ENCODE measurements at places on chromosomes 6 and 20.

GRCh38 chr6:142013287-142013686 is 119.4 kb upstream of the GJE1 start:
- DNase-seq: no peak

DNA sequence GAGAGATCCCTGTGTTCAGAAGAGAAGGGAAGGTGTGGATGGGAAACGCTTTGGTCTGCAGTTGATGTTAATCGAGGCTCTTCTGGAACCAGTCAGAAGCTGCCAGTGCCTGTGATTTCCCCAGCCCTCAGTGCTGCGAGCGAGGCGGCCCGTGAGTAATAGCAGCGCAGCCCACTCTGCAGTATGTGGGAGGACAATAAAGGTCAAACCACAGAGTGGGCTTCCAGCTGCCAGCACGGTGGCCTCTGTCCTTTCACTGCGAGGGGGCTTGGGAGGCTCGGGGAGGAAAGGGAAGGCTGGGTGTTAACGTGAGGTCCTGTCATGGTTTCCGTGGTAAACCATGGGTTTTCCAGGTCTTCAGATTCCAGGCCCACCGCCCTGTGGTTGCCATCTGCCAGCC is 32.3 kb upstream of the TAGAP start:
- no peak for DNase-seq

GRCh38 chr6:147057188-147057587 is 147.0 kb upstream of the STXBP5 start:
- no peak for DNase-seq

- no peak for DNase-seq
These were observed 363.9 kb downstream of the KIF16B start for GRCh38 chr20:16209357-16209756.

GRCh38 chr6:95228636-95229035 is 348.7 kb upstream of the MANEA start:
- no peak for DNase-seq

DNA sequence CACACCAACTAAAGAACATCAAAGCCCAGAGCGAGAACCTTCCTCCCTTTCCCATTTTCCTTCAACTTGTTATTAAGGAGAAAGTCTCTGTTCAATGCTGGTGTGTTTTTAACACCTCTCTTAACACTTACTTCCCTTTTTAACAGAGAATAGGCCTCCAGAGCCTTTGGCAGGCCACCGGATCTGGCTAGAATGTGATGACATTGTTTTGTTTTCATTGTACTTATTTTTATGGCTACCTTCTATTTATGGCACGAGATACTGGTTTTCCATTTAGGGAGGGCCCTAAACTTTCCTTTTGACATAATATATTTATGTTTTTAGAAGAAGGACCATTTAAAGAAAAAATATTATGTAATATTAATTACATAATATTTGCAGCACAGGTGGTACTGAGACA is 21.6 kb downstream of the TCF15 start:
- DNase-seq: no peak

GRCh38 chr6:102023977-102024657 is 630.6 kb downstream of the GRIK2 start:
- DNase-seq: no peak

DNA sequence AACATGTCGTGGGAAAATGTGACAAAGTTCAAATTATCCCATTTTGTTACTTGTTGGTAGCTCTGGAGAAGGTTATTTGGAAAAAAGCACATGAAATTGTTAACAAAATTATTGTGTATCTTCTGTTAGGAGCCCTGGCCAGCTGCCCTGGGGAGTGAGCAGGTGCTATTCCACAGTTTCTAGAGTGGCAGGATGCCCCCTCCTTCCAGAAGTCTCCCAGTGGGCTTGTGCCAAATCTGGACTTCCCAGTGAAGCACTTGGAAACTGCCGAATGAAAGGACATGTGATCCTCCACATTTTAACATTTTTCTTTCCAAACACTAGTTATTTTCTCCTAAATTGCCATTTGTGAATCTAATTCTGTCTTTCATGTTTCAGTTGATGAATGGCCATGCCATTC is 66.9 kb upstream of the CLDN20 start:
- DNase-seq: no peak

DNA sequence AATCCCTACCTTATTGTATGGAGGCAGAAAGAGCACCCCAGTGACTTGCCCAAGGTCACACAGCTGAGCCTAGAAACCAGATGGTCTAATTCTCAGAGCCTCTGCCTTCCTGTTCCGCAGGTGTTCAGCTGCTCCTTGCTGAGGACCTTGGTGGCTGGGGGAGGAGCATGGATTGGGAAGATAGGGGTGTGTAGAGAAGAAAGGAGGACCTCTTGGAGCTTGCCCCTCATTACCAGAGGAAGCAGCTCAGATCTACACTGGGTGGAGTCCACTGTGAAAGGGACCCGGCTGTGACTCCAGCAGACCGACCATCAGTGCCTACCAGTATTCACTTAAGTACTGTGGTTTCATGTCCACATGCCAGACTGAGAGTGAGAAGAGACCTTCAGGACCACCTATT is 15.2 kb downstream of the FOXP4 start:
- DNase-seq: no peak

DNA sequence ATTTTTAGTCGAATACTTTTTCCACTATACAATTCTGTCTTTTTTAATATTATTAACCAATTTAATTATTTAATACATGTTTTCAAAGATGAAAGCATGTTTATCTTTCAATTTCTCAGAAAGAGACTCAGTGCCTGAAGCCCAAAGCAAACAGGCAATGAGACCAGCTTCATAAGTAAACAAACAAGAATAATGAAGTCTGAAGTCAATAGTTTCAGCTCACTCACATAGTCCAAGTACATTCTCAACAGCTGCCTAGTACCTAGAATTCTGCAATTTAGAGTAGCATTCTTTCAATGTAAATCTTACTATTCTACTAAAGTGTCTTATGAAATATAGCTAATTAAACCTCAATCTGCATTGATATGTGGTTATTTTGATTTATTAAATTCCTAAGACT is 626.5 kb upstream of the NRSN1 start:
- DNase-seq: no peak

- DNase-seq: no peak
These were observed 237.5 kb downstream of the CD83 start for GRCh38 chr6:14354919-14355572.

DNA sequence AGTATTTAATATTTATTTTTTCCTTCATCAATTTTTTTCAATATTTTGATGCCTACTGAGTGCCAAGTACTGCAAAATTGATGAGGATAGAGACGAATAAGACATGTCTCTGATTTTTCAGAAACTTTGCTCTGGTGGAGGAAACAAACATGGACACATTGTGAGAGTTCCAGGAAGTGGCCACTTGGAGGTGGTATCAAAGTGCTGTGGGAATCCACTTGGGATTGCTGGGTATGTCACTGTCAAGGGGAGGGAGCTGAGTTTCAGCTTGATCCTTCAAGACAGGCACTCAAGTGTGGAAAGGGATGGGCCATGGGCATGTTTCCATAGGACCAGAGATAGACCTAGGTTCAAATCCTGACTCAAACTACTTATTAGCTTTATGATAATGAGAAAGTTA is 24.5 kb upstream of the ABCC10 start:
- no peak for DNase-seq

GRCh38 chr6:34602318-34603111 is 46.4 kb upstream of the SPDEF start:
- no peak for DNase-seq

DNA sequence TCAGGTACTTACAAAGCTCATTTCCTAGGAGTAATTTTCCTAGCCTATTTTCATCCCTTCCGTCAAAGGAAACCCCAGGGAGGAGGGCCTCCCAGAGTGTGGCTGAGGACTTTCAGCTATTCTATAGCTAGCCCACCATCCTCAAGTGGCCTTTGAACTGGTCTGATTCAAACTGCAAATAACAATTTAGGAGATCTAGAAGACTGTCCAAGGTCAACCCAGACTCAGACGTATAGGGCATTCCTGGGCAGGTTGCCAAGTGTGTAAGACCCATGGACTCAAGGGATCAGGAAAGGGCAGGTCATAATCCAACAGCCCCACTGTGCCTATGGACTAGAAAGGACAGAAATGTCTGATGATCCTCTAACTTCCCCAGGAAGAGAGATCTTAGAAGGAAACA is 2.1 kb upstream of the RRAGD start:
- DNase-seq: no peak

DNA sequence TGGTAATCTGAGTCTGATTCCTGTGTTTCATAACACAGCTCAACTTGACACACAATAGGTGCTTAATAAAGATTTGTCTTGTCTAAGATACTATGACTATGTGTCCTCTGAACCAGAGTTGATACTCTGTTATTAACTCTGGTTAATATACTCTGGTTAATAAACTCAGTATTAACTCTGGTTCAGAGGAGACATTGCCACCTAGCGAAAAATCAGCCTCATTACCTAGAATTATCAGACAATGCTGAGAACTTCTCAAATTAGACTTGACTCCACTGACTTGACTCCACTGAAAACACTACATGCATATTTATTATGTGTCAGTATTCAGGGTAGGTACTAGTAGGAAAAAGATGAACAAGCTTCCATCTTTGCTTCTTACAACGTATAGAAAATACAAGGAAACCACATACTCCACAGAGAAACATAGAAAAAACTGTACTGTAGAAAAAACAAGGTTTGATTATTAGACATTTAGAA is 73.9 kb downstream of the AHI1 start:
- DNase-seq: no peak

GRCh38 chr6:137095651-137096238 is 51.0 kb upstream of the IL20RA start:
- DNase-seq: no peak

DNA sequence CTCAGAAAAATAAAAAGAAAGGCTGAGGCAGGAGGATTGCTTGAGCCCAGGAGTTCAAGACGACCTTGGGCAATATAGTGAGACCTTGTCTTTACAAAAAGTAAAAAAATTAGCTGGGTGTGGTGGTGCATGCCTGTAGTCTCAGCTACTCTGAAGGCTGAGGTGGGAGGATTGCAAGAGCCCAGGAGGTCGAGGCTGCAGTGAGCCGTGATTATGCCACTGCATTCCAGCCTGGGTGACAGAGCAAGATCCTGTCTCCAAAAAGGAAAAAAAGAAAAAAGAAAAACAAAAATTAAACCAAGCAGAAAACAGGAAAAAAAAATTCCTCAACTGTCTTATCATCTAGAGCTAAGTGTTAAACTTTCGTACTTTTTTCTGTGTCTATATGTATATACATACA is 12.4 kb upstream of the SRSF3 start:
- DNase-seq: no peak

- no peak for DNase-seq
These were observed 374.9 kb upstream of the IRAK1BP1 start for GRCh38 chr6:78492351-78493017.

- DNase-seq: no peak
These were observed 37.4 kb downstream of the CITED2 start for GRCh38 chr6:139337001-139337400.

GRCh38 chr6:33849500-33850075 is 45.8 kb upstream of the MLN start:
- DNase-seq: no peak

DNA sequence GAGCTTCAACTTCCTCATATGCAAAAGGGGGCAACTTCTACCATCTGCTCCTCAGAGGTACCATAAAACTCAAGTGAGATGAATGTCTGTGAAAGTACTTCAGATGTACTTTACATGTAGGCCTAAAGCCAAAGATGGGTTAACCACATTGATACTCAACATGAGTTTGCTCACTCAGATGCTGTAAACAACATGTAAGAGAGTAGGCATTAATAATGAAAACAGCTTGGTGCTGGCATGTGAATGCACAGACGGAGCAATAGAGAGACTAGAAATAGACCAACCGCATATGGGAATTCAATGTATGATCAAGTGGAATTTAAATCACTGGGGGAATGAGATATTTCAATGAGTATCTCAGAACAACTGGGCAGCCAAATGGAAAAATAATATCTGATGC is 143.8 kb upstream of the CDYL start:
- no peak for DNase-seq

- DNase-seq: peak; percentile 79
These were observed 1.1 kb downstream of the SAPCD1 start for GRCh38 chr6:31763619-31763940.

DNA sequence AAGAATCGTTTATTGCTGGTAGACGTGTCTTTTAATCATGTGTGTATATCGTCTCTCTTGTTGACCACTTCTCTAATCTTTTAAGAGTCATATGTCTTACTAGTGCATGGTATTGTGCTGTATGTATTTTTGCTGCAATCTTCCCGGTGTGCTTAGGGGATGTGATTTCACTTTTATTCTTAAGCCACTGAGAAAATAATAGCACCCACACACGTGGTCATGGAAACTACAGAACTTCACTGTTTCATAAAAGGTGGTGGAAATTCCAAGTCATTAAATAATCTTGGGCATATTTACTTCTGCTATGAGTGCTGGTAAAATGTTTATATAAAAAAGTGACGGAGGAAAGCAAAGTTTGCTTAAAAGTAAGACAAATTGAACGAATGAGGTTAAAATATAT is 3.0 kb upstream of the CDYL start:
- DNase-seq: no peak

GRCh38 chr20:9147547-9148024 is 78.7 kb downstream of the PLCB4 start:
- no peak for DNase-seq

DNA sequence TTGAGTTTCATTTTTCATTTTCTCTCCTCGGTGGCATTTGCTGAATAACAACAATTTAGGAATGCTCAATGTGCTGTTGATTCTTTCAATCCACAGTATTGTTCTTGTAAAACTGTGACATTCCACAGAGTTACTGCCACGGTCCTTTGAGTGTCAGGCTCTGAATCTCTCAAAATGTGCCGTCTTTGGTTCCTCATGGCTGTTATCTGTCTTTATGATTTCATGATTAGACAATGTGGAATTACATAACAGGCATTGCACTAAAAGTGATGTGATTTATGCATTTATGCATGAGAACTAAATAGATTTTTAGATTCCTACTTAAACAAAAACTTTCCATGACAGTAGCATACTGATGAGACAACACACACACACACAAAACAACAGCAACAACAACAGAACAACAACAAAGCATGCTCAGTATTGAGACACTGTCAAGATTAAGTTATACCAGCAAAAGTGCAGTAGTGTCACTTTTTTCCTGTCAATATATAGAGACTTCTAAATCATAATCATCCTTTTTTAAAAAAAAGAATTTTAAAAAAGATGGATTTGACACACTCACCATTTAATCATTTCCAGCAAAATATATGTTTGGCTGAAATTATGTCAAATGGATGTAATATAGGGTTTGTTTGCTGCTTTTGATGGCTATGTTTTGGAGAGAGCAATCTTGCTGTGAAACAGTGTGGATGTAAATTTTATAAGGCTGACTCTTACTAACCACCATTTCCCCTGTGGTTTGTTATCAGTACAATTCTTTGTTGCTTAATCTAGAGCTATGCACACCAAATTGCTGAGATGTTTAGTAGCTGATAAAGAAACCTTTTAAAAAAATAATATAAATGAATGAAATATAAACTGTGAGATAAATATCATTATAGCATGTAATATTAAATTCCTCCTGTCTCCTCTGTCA is 88.1 kb downstream of the SNAP25 start:
- DNase-seq: no peak
